HS-27A (cell line): ENCODE measurements at places on chromosomes 3 and 15.

- DNase-seq, result peak; percentile 4
Observed at GRCh38 chr3:151537726-151538125, 76.9 kb upstream of the IGSF10 start.

DNA sequence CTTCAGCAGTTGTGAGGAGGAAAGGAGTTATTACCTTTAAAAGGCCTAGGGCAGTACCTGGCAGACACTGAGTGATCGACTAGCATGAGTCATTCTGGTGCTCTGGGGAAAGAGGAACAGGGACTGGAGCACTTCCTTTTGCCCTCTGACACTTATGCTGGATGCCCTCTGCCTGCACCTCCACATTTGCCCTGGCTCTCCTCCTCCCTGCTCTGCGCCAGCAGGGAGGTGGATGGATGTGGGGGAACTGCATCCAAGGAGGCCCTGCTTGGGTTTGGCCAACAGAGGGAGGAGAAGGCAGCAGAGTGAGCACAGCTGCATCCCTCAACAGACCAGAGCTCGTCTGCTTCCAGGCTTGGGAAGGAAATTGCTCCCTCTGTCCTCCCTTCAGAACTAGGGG is 75.0 kb downstream of the SEMA5B start:
- DNase-seq, result no peak

DNA sequence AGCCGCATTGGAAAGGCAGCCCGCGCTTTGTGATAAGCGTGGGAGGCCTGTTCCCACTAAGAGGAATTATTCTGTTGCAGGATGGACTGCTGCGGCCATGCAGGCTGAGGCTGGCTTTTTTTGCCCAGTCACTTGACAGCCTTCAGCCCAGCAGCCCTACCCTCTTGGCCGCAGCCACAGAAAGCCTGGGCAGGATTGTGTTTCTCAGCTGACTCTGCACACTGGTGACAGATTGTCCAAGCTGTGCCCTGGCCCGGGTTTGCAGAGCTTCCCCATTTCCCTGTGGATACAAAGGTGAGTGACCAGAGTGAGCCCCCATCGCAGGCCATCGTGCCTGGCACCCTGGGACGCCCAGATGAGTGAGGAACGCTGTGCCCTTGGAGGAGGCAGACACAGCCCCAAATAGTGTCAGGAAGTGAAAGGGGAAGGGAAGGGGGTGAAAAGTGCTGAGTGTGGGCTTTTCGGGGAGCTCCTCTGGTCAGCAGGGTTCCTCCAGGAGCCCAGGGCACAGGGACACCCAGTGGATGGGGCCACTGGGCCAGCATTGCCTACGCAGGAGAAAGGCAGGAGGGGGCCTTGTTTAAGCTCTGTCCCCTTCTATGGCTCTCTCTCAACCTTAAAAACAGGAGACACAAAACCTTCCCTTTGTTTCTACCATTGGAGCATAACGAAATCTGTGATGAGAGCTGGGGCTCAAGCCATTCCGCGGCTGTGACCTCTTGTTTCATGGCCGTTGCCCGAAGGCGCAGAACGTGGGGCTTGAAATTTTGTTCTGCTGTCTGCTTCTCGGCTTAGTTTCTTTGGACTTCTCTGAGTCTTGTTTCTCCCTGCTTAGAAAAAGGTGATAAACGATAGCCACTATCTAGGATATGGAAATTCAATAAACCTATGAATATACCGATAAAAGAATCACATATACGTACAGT is 91.5 kb upstream of the MEF2A start:
- no peak for DNase-seq

GRCh38 chr3:24763393-24763792 is 268.7 kb upstream of the THRB start:
- peak; percentile 69 for DNase-seq

GRCh38 chr3:63857311-63857710 is 6.3 kb downstream of the THOC7 start:
- no peak for DNase-seq

- no peak for DNase-seq
Observed at GRCh38 chr3:149688122-149688757, 30.4 kb upstream of the WWTR1 start.

GRCh38 chr15:40182358-40183029 is 21.6 kb downstream of the BUB1B start:
- DNase-seq, result no peak

DNA sequence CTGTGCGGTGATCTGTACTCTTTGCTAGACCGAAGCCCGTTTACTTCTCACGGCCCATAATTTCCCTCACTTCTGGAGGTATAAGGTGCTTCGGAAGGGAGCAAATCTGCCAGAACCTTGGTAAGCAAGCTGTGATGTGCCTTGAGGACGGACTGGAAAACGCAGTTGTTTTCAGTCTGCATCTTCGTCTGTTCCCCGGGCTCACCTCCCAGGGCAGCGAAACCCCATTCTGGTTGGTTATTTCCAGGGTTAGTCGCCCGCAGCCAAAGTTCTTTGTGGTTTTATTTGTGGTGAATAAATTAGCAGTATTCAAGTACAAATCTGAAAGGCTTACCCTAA is 401 bp downstream of the RAMAC start:
- DNase-seq, result no peak

GRCh38 chr3:66665021-66665695 is 164.3 kb upstream of the LRIG1 start:
- no peak for DNase-seq

DNA sequence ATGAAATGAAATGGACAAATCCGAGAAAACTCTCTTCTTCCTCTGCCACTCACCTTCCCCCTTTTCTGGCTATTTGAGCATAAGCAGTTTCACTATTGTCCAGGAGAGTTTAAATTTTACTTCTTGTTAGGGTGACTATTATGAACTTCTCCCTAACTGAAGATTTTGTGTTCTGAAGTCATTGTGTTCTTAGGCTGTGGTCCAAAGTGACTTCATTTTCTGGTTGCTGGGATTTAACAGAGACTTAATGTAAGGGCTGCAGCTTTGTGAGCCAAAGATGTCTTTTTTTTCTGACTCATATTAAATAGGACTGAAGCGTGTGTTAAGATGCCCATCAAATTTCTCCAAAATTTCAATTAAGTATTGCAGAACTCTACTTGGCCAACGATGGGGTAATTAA is 46.5 kb upstream of the FSTL1 start:
- peak; percentile 85 for DNase-seq

DNA sequence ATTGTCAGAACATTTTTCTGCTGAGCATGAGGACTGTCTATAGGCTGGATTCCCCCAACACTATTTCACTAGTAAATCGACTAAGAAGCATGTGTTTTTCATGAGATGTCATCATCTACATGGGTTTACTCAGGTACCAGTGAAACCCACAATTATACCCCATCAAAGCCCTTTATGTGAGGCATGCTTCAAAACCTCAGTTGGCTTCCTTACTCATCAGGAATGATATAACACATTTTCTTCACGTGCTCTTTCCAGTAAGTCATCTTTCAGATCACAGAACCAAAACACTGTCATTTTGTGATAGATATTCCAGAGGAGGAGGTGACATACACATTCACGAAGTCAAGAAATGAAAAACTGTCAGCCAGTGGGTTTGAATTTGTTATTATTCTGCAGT is 116.5 kb downstream of the ANO10 start:
- no peak for DNase-seq

- no peak for DNase-seq
Observed at GRCh38 chr15:70276401-70276800, 178.7 kb upstream of the TLE3 start.

GRCh38 chr3:194257151-194257621 is 93.9 kb downstream of the CPN2 start:
- DNase-seq, result no peak

DNA sequence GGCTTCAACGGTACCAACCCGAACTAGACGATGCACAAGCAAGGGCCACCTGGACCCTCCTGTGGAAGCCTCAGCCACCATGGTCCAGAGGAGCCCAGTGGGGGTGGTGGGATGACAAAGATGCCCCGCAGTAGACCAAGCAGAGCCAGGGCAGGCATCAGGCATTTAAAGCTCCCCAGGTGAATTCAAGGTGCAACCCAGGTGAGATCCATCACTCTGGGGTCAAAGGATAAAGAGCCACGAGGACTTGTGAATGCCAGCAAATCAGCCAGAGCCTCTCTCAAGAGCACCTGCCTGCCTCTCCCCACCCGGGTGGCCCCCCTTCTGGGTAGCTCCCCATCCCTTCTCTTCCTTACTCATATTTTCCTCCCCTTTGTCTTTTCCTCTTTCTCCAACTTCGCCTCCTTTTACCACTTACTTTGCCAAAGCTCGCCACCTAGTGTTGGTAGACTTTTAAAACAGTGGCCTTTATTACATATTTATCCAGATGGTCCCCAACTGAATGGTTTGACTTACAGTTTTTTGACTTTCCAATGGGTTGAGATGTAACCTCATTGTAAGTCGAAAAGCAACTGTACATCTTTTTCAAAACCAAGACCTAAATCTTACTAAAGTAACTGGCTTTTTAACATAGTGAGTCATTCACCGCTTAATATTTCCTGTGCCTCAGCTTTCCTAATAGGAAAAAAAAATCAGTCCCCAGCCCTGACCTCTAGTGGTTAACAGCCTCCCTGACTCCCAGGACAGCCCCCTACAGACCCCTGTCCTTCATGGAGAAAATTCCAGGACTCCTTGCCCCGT is 18.8 kb downstream of the PLA2G4F start:
- peak; percentile 14 for DNase-seq

- DNase-seq, result no peak
Observed at GRCh38 chr15:40826423-40827075, 2.0 kb downstream of the PPP1R14D start.

DNA sequence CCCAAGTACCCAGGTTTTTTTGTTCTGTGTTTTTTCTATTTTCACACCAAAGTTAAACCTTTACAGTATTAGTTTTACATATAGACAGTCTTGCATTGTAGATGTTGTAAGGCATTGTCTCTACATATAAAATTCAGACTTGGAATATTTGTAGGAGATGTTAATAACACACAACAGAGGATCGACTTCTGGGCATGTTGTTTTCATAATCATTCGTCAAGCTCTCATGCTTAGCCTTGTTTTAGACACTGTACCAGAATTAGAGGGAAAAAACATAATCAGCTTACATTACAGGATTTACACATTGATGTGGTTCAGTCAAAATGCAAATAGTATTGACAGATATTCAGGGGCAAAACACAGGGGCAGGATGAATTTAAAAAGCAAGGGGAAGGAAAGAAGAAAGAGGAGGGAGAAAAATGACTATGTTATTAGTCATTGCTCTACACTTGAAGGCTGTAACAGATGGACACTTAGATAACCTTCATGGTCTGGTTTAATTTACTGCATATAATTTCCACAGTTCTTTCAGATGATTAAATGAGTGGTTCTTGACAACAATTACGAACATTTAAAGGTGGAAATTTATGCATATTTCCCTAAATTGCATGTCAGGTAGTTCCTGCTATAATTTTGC is 7.5 kb downstream of the CMSS1 start:
- DNase-seq, result no peak

DNA sequence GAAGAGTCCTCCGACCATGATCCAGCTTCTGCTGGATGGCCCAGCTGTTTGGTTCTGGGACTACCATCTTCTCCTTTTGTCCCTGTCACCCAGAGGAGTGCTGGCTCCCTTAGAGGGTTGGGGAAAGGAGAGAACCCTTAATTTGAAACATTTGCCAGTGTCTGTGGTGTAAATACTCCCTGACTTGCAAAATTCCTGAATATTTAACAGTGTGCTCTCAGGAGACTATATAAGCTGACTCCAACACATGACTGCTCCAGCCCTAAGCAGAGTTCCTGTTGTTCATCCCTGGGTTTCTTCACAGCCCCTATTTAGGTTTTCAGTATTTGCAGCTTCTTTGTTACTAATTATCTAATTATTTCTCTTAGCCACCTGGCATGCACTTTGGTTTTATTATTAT is 133.1 kb downstream of the CPNE4 start:
- DNase-seq, result no peak

- DNase-seq, result no peak
Observed at GRCh38 chr3:69087030-69087791, 2.5 kb downstream of the ARL6IP5 start.

DNA sequence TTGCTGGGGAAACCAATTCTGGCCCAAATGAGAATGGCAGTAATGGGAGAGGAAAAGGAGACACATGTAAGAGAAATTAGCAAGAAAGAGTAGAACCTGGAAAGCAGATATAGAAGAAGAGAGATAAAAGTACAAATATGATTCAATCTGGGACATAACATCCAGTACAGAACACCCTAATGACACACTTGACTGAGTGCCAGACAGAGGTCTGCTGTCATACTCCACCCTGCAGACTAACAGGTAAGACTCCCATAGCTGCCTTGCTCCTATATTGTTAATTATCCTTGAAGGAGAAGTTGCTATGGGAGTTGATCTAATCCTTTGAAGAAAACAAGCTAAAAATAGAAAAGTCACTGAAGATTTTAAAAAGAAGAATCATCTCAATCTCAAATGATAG is 21.1 kb downstream of the CCPG1 start:
- no peak for DNase-seq

DNA sequence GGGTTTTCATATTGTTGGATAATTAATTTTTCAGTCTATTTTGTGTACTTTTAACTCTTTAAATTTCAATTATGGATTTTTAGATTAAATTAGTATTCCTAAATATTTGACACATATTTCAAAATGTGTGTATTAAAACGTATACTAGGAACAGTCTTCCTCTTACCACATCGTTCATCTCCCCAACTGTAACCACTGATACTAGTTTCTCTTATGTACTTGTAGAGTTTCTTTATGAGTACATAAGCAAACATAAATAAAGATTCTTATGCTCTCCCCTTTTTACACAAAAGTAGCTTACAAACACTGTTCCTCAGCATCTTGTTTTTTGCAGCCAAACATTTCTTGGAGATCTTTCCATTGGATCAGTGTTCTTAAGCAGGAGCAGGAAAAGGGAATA is 45.9 kb downstream of the CMSS1 start:
- no peak for DNase-seq

DNA sequence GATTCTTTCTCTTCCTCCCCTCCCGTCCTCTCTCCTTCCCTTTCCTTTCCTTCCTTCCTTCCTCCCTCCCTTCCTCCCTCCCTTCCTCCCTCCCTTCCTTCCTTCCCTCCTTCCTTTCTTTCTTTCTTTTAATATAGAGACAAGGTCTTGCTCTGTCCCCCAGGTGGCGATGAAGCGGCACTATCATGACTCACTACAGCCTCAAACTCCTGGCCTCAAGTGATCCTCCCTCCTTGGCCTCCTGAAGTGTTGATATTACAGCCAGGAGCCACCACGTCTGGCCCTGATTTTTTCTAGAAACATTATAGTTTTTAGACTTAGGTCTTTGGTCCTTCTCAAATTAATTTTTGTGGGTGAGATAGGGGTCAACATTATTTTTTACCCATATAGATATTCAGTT is 15.5 kb downstream of the GRM2 start:
- DNase-seq, result no peak

- DNase-seq, result no peak
Observed at GRCh38 chr3:66638717-66639116, 137.9 kb upstream of the LRIG1 start.

DNA sequence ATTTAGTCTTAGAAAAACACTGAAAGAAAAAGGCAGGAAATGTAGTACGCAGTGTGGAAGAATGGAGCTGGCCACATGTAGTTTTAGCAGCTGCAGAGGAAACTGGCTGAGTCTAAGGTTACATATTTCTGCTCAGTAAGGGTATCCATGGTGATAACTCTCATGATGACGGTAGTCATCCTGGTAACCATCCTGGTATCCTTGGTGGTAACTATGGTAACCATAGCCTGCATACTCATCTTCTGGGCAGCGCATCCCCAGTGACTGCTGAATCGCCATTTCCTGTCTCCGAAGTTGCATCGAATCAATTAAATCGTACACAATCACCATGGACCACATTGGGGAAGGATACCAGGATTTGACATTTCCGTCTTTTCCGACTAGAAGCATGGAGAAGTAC is 35.7 kb downstream of the CCDC80 start:
- peak; percentile 64 for DNase-seq

GRCh38 chr3:61612211-61613194 is 51.1 kb downstream of the PTPRG start:
- no peak for DNase-seq
